Stimulated activated CD4-positive, alpha-beta T cell treated with anti-CD3 and anti-CD28 coated beads, Interleukin-12 subunit alpha, Interleukin-12 subunit beta, amount 100 ng/mL, for 4 hours (primary cell): ENCODE measurements at places on chromosomes 11 and 22.

- DNase-seq = no peak
These were observed 4.3 kb downstream of the SRRD start for GRCh38 chr22:26487996-26488395.

- DNase-seq = no peak
These were observed 3.7 kb downstream of the SLC15A3 start for GRCh38 chr11:60948250-60948649.

DNA sequence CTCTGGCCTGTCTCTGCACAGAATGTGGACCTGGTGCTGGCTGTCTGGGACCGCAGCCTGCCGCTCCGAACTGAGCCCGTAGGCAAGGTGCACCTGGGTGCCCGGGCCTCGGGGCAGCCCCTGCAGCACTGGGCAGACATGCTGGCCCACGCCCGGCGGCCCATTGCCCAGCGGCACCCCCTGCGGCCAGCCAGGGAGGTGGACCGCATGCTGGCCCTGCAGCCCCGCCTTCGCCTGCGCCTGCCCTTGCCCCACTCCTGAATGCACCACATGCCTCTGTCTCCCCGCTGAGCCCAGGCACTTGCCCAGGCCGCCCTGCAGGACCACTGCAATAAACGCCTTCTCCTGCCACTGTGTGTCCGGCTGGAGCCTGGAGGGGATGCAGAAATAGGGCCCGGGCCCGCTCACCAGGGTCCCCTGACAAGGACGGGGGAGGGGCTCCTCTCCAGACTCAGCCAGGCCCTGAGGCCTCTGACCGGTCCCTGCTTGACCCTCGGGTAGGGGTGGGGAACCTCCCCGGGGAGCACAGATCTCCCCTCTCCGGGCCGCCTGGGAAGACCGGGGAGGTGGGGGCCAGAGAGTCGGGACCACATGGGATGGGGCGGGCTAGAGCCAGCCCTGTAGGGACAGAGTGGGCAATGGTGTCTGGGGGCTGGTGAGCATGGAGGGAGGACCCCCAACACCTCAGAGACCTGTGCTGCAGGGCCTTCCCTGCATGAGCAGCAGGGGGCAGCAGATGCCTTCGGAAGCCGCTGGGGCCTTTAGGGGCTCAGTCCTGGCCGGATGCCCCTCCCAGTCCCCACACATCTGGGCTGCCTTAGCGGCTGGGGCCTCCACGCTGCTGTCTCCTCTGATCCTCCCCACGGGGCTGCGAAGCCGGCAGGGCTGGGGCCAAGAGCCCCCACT, 1.4 kb upstream of the TNNI2 start:
- peak; percentile 75 for DNase-seq

GRCh38 chr22:36194385-36194784, 7.2 kb downstream of the APOL4 start:
- DNase-seq = no peak

- DNase-seq = no peak
These were observed 43.1 kb upstream of the TRIM77 start for GRCh38 chr11:89667001-89667400.

- DNase-seq = no peak
These were observed 76.2 kb upstream of the VPREB1 start for GRCh38 chr22:22168190-22168940.

- no peak for DNase-seq
These were observed 54.3 kb upstream of the NAV2 start for GRCh38 chr11:19658344-19658743.
